H1 (cell line): ENCODE measurements at places on chromosomes 7 and 10. TPM values are rescaled to one million over a fixed set of nuclear protein-coding genes. Genes with fewer than 3 reads are reported as not detected.

Gene SYT15
- polyA plus RNA-seq, result 0.39 and 0.58 TPM in 2 replicates

Gene TUBB8
- polyA plus RNA-seq, result 1.4 and 3.0 TPM in 2 replicates

- no peak overlapping the region for H3K4me3 ChIP-seq
- no peak overlapping the region for H3K27ac ChIP-seq
- no peaks in the 10 kb centered on the region for H3K27me3 ChIP-seq
- DNase-seq, result no peak
These were observed 273.5 kb downstream of the FGFR2 start for GRCh38 chr10:121324678-121325213.

Gene ANKRD61
- 0.23 and 0.24 TPM in 2 replicates for polyA plus RNA-seq

Gene PRSS37
- not detected in 2 replicates for polyA plus RNA-seq

Gene SEMA4G
- 18.2 and 20.3 TPM in 2 replicates for polyA plus RNA-seq

GRCh38 chr7:43192806-43193460 lies 80.5 kb downstream of the HECW1 start:
- no peak for DNase-seq
- H3K27me3 ChIP-seq, result no peaks in the 10 kb centered on the region
- H3K4me1 ChIP-seq, result peaks cover 23% of the 10 kb centered on the region

Gene GPER1
- 0.47 and 0.78 TPM in 2 replicates for polyA plus RNA-seq
